Activated naive CD8-positive, alpha-beta T cell treated with anti-CD3 and anti-CD28 coated beads, Interleukin-2, amount 50 U/mL, for 16 hours (primary cell): ENCODE measurements at places on chromosomes 1 and 21.
A peak's percentile ranks its signal among the peaks of the same experiment; 100 is the strongest.

- DNase-seq = peak; percentile 20
These were observed 23.9 kb downstream of the GPR161 start for GRCh38 chr1:168112673-168113305.

GRCh38 chr1:159239551-159240220 lies 35.0 kb downstream of the ACKR1 start:
- no peak for DNase-seq

GRCh38 chr1:167066333-167067122 lies 23.6 kb downstream of the GPA33 start:
- DNase-seq = peak; percentile 50

DNA sequence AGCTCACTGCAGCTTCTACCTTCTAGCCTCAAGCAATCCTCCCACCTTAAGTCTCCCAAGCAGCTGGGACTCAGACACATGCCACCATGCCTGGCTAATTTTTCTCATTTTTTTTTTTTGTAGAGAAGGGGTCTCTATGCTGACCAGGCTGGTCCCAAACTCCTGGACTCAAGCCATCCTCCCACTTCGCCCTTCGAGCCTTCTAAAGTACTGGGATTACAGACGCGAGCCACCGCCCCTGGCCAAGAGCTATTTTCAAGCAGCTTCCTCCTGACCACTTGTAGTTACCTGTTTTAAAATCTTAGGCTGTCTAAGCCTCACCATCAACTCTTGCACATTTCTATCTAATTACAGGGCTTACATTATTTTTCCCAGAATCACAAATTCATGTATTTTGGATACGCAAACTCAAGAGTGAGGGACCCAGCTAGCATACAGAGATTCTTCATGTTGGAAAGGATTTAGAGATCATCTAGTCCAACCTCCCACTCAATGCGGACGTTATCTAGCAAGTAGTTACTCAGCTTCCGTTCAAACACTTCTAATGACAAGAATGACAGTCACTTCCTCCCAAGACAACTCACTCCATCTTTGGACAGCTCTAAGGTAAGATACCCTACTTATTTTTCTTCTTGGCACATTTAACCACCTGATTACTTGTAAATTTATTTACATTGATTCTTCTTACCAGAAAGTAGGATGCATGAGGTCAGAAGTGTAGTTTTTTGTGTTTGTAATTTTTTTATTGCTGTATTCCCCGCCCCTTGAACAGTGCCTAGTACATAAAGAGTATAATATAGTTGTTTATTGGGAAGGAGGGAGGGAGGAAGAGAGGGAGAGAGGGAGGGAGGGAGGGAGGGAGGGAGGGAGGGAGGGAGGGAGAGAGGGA lies 65.4 kb downstream of the LUZP1 start:
- no peak for DNase-seq

DNA sequence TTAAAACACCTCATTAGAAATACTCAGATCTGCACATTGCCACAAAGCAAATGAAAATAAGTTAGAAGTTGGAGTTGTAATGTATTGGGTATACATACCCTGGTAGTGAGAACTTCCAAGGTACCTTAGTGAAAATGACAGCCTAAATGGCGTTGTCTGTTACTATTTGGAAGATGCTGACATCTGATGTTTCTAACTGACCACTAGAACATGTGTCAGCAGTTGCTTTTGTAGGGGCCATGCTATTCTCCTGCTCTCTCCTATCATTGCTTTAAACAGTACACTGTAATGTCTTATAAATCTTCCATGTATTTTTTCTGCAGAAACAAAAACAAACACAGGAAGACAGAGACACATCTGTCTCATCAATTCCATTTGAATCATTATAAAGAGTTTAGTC lies 40.1 kb downstream of the LAMC1 start:
- no peak for DNase-seq

DNA sequence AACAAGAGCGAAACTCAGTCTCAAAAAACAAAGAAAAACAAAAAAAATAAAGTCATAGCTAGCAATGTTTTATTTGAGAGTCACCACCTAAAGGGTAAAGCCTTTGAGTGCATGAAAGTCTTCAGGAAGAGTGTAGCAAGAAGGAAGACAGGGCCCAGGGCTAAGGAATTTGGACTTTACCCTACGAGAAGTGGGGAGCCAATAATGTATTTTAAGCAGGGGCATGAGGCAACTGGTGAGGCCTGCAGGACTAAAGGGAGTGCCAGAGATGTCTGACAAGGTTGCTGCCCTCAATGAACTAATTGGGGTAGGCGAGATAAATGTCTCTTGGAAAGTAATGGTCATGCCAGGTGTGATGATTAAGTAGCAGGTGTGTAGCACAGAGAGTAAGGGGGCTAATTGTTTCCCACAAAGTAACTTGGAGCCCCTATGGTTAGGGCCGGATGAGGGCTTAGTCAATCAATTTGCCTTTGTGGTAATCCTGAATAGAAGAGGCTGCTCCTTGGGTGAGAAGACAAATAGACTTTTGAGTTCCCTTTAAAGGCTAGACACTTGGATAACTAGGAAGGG lies 31.6 kb upstream of the CACNA1E start:
- no peak for DNase-seq

GRCh38 chr1:209613400-209614150 lies 30.1 kb downstream of the CAMK1G start:
- no peak for DNase-seq

DNA sequence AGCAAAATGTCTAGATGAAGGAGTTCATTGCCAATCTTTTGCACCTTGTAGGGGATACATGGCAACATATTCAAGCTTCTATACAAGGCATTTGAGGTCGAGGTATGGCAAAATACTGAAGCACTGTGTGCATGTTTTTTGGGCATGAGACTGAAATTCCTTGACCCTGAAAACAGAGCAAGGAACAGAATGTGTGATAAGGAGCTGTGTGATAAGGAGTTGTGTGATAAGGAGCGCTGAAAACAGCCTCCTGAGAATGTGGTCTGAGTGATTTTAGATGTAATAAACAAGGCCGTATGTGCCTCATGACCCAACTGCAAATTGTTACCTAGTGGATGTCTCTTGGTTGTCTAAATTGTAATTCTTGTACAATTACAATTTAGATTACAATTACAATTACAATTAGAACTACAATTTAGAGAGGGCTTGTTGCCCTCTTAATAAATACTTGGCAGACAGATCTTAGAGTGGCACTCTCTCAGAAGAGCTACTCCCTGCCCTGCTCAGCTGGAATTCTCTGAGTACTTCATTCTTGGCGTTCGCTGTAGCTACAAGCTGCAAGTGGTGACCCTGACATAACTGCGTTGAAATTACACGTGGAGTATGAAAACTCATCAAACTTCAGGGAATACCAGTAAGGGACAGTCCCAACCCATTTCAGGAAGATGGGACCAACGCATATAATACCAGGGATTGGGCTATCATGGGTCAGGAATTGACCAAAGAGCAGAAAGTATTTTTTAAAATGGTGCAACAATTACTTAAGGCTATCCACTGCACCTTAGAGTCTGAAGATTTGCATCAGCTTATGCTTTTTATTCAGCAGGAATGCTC lies 20.0 kb upstream of the ITLN1 start:
- DNase-seq = no peak

- no peak for DNase-seq
These were observed 125.7 kb upstream of the TMPRSS15 start for GRCh38 chr21:18529254-18529653.

DNA sequence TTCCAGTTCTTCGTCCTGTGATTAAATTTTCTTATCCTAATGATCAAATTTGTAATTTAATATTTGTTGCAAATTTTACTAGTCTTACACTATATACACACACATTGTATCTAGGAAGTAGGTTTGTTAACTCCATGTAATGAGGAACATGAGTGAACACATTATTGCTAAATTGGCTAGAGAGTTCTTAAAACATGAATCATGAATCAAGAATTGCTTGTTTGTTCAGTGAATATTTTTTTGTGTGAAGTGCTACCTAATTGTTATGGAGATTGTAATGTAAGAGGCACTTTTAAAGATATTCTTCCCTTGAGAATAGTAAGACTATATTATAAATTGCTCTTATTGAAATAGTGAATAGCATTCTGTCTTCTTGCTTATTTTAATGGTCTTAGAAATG lies 4.6 kb downstream of the GPSM2 start:
- no peak for DNase-seq

DNA sequence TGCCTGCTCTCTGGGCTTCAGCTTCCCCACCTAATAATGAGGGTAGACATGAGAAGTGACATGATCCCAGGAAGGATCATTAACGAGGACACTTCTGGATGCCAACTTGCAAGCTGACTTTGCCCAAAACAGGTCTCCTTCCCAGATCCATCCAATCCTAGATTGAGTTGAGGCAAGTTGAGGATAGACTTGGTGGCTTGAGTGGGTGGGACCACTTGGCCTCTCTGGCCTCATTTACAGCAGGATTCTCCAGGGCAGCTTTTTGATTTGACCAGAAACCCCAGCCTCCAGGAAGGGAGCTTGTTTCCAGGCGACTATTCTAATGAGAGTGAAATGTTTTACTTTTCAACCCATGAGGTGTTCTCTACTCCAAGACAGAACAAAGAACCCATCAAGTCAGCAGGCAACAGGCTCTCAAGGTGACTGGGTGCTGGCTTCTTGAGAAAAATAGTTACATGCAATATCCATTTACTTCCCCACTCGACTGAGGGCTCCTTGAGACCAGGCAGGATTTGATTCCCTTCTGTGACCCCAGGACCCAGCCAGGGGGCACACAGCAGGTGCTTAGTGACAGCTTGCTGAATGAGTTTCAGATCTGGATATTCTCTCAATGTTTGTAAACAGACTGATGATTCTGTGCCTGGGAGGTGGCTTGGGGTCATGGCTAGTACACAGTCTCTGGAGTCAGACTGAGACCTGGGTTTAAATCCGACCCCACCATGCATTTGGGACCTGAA lies 128.2 kb downstream of the DMRTB1 start:
- DNase-seq = no peak

DNA sequence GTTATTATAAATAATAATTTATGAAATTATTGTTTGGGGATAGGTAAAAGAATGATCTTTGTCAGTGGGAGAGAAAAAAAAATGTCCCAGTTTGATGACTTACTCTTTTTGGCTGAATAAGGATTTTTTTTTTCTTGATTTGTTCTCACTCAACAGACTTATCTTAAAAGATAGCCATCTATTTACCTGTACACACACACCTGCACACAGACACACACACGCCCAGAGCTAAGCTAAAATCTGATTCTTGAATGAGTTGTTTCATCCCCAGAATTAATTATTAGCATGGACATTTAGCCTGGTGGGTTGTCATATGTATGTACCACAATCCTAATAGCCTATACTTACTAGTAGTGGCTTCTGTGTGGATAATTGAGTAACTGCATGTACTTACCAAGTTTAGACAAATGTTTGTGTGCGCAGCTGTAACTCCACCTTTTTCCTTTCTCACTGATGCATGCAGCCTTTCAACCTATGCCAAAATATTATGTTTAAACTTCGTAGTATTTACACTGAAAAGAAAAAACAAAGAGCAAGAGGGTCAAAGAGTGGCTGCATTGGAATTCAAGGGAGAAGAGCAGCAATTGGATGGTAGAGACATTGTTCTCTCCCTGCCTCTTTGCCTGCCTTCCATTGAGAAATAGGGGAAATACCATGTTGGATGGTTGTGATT lies 174.3 kb downstream of the ADGRL2 start:
- DNase-seq = no peak

DNA sequence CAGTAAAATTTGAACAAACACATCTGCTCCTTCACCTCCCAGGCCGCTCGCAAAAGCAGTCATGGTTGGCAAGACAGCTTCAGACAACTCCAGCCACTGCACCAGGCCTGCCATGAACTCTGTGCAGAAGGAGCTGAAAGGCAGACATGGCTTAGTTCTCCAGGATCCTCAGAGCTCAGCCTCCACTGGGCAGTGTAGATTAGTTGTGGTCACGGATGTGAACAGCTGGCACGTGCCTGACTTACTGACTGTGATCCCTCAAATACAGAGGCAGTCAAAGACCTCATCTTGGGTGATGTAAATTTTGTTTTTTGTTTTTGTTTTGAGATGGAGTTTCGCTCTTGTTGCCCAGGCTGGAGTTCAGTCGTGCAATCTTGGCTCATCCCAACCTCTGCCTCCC lies 28.4 kb downstream of the TMCO4 start:
- no peak for DNase-seq

DNA sequence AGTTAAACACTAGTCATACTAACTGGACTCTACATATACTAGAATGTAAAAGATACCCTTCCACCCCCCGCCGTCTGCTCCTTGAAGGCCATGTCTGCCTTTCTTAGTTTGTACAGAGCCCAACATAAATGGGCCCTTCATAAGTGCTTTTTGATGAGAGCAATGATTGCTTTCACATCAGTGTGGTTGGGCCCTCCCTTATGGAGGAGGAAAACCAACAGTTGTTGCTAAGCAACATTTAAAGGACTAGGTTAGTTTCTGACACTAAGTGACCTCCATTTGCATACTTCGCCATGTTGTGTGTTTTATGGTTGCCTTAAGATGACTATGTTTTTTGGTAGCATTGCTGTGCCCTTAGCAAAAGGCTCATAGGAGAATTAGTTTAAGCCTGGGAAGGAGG lies 182.0 kb upstream of the SGIP1 start:
- no peak for DNase-seq

- DNase-seq = no peak
These were observed 354.6 kb downstream of the SEC16B start for GRCh38 chr1:177615251-177615650.

DNA sequence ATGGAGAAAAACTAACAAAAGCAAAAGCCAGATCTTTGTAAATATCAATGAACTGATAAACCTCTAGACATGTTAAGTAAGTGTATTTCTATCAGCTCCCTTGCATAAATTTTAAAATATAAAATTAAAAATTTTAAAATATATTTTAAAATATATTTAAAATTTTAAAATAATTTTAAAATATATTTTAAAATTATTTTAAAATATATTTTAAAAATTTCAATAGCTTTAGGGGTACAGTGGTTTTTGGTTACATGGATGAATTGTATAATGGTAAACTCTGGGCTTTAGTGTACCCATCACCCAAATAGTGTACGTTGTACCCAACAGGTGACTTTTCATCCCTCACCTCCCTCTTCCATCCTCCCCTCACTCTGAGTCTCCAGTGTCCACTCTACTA lies 279.2 kb downstream of the SDCCAG8 start:
- no peak for DNase-seq

GRCh38 chr21:31498985-31499384 lies 154.9 kb upstream of the TIAM1 start:
- no peak for DNase-seq

DNA sequence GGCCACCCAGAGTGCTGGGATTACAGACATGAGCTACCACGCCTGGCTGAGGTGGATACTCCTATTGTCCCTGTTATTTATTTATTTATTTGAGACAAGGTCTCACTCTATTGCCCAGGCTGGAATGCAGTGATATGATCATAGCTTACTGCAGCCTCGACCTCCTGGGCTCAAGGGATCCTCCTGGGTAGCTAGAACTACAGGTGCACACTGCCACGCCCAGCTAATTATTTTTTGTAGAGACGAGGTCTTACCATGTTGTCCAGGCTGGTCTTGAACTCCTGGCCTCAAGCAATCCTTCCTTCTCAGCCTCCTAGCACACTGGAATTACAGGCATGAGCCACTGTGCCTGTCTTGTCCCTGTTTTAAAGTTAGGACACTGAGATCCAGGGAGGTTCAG lies 5.2 kb downstream of the LDLRAP1 start:
- DNase-seq = no peak

- no peak for DNase-seq
These were observed 19.9 kb upstream of the NRIP1 start for GRCh38 chr21:15084668-15085067.

- DNase-seq = no peak
These were observed 127.1 kb upstream of the C1orf105 start for GRCh38 chr1:172293429-172293828.

GRCh38 chr21:24577301-24577700 lies 1030.0 kb downstream of the MRPL39 start:
- no peak for DNase-seq

- no peak for DNase-seq
These were observed 32.1 kb upstream of the APOBEC4 start for GRCh38 chr1:183685112-183685713.
